ENCODE measurements at places on chromosomes 2 and 18.

DNA sequence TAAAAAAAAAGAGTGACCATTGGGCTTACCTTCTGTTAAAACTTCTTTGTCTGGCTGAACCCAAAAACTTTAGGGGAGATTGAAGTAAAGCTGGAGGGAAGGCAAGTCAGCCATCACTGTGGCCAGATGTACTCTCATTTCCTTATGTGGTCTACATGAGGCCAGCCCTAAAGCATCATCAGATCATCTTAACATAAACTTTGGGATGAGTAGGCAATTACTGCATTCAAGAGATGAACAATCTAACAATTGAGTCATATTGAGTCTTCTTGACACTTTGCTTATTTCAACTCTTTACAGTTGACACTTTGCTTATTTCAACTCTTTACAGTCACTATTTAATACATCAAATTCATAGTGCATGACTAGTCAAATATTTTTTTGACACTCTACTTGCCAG is 155.6 kb downstream of the QPCT start:
- DNase-seq = no peak

GRCh38 chr2:230891509-230891908 is 26.8 kb downstream of the ITM2C start:
- DNase-seq = no peak

- DNase-seq = no peak
Measured at GRCh38 chr2:47109680-47110079, 45.4 kb downstream of the STPG4 start.

- peak; percentile 80 for DNase-seq
Measured at GRCh38 chr2:177332026-177332991, 60.3 kb upstream of the AGPS start.

DNA sequence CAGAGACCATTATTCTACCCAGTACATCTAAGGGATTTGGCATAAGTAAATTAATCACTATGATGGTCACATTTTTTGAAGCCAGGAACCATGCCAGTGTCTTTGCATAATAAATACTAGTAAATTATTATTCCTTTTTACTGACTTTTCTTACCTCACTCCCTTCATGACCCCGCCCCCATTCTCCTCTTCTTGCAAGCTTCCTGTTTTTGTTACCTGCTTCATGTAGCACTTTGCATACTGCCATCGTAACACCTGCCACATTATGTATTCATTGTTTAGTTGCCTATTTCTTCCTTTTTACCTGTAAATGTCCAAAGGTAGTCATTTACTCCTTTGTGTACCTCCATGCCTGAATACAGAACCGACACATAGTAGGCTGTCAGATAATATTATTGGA is 309.5 kb downstream of the KIAA1328 start:
- no peak for DNase-seq

- DNase-seq = no peak
Measured at GRCh38 chr18:62490967-62491695, 31.7 kb upstream of the ZCCHC2 start.

DNA sequence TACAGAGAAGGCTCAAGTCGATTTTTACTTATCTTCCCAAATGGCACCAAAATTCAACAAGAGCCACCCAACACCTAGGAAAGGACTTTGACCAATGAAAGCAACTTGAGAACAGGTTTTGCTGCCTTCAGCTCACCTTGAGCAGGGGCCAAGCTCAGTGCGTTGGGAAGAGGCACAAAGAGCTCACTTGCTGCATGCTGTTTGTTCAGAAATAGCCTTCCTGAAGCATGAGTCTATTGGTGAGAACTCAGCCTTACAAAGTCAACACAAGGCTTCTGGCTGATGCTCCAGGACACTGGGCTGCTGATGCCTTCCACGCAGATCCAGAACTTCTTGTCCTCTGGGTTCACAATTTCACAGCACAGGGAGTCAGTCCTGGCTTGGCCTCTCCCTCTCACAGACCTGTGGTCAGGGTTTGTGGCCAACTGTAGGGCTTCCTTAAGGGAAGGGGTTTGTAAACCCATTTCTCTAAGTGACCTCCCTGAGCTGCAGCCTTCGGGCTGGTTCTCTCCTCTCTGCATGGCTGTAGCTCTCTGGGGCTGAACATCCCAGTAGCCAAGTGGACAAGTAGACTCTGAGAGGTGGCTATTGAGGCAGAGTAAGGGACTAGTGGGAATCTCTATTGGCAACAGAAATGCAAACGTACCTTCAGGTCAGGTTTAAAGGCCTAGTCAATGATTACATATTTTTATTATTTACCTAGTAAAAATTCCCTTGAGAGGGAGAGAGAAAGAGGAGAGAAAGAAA is 124.7 kb upstream of the GATA6 start:
- no peak for DNase-seq

DNA sequence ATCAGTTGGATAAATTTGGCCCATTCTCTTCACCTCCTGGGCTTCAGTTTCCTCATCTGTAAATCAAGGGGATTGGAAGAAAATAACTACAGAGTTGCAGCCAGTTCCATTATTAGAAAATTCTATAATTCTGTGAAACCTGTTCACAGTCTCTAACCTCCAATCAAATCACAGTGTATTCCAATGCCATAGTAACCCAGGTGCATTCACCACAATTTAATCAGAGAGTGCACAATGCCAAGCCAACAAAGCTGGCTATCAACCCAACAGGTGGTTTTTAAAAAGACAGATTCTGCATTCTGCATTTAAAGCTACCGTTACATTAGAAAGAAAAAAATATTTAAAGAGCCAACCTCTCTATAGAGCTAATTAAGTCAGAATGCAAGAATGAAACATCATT is 308.6 kb downstream of the RNF144A start:
- DNase-seq = no peak

GRCh38 chr2:234426616-234427015 is 70.3 kb downstream of the ARL4C start:
- DNase-seq = no peak

DNA sequence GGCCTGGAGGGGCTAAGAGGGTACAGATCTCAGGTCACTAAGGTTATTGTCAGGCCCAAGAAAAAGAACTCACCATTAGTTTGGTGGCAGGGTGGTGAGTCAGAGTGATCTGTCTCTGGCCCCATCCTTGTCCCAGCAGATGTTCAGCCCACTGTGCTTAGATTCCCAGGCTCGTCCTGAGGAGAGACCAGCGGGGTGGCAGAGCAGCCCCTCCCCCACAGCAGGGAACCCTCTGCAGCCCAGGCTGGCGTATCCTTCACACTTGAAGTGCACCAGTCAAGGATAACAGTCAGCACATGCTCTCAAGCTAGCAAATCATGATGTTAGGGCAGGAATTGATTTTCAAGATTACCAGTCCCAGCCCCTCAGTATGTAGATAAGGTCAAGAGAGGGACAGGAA is 43.1 kb downstream of the TMEM185B start:
- DNase-seq = no peak

DNA sequence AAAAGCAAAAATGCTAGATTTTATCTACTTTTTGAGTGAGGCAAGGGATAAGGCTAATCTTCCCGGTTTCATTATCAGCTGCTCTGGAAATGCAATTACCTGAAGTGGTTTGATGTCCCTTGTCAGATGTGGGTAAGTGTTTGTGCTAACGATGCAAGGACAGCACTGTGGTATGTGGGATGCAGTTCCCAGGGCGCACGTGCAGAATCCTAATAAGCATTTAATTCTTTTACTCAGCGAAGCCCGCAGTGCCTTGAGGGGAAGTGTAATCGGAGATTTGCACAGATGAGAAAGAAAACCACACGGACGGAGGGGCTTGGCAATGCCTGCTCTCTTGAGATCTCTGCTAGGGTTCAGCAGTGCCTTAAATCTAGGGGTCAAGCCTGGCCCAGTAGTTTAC is 108.5 kb upstream of the LYPD6 start:
- peak; percentile 85 for DNase-seq

GRCh38 chr2:157245846-157246764 is 11.4 kb upstream of the GALNT5 start:
- DNase-seq = no peak

- no peak for DNase-seq
Measured at GRCh38 chr18:23825496-23825895, 136.2 kb downstream of the LAMA3 start.

- no peak for DNase-seq
Measured at GRCh38 chr2:15818881-15819280, 121.5 kb upstream of the MYCN start.

GRCh38 chr2:37168217-37168981 is 11.6 kb upstream of the EIF2AK2 start:
- DNase-seq = no peak

GRCh38 chr2:197137231-197137630 is 173.3 kb downstream of the ANKRD44 start:
- no peak for DNase-seq

- no peak for DNase-seq
Measured at GRCh38 chr18:51171223-51171622, 26.3 kb downstream of the MEX3C start.

DNA sequence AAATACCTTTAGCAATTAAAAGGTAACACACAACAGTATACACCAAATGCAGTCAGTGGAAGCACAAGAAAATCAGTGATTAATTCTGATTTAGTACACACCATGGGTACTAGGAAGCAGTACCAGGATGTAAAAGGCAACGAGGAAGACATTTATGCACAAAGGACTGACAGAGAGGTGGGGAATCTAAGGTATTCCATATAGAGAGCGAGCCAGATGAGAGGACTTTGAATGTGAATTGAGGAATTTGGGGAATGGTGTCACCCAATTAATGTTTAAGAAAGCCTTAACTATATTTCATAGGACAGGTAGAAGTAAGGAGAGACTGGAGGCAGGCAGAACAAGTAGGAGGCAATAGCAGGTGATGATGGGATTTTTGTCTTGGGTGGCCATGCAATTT is 11.7 kb downstream of the CPS1 start:
- DNase-seq = no peak

- no peak for DNase-seq
Measured at GRCh38 chr2:157052685-157053224, 204.8 kb upstream of the GALNT5 start.

DNA sequence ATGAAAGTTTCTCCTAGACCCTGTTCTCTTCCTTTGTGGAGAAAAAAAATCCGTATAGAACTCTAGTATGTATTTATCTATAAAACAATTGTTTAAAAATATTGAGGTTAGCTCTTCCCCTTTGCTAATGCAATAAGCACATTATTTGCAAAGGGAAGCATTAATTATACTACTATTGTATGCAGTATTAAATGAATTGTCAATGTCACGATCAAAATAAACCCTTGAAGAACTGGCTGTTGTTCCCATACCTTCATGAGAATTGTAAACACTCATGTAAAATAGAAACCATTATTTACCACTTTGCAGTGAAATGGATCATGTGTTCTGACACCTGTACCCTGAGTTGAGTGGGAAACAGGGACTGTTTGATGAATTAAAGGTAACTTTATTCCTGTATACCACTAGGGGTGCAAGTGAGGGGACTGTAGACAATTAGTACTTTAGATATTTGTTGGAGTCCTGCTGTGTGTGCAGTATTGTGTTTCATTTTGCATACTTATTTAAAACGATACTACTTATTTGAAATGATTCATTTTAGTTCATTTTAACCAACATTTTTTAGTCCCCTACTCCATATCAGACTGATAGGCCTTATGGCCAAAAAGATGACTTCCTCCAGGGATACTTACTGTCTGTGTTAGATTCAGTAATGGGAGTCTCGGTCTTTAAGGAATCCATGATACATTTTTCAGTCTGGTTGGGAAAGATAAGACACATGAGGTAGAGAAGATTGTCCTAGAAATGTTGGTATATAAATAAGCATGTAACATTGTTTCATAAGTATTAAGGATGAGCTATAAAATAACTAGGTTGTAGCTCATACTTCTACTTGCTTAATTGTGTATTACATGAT is 7.9 kb downstream of the PKP4 start:
- no peak for DNase-seq

GRCh38 chr2:173280853-173281252 is 73.8 kb upstream of the CDCA7 start:
- DNase-seq = no peak

DNA sequence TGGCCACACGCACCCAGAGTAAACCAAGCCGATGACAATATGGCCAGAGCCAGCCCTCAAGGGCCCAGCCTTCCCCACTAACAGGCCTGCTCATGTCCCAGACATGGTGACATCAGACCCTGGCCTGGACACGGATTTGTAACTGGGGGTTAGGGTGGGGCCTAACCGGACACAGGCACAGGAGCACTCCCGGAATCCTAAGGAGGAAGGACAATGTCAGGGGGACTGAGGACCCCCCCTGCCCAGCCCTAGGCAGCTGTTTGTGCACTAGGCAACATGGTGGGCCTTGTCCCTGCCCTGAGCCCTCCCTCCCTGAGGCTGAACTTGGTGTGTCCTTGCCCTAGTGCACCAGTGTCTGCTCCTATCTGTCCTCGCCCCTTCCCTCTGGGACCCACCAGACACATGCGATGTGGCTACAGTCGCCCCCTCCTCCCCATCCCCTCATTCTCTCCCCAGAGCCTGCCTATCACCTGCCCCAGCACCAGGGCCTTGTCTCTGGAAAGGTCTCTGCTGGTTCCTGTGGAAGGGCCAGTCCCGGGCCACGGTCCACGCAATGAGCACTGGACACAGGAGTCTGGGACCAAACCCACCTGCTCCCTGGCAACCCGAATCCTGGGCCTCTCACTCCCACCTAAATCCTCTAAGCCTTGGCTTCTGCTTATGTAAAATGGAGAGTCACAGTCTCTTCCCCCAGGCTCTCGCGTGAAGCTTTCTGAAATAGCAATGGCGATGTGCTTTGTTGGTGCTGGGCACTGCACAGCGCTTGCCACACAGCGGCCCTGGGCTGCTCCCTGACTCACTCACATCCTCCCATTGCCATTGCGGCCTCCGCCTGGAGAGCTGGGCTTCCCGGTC is 76.5 kb upstream of the RAB6C start:
- no peak for DNase-seq

- DNase-seq = no peak
Measured at GRCh38 chr2:43518181-43518580, 77.7 kb downstream of the THADA start.

GRCh38 chr2:11842336-11842735 is 95.9 kb downstream of the LPIN1 start:
- DNase-seq = no peak

GRCh38 chr2:207083361-207084110 is 82.2 kb downstream of the KLF7 start:
- DNase-seq = no peak

- DNase-seq = no peak
Measured at GRCh38 chr2:219003979-219004378, 10.8 kb upstream of the CRYBA2 start.

DNA sequence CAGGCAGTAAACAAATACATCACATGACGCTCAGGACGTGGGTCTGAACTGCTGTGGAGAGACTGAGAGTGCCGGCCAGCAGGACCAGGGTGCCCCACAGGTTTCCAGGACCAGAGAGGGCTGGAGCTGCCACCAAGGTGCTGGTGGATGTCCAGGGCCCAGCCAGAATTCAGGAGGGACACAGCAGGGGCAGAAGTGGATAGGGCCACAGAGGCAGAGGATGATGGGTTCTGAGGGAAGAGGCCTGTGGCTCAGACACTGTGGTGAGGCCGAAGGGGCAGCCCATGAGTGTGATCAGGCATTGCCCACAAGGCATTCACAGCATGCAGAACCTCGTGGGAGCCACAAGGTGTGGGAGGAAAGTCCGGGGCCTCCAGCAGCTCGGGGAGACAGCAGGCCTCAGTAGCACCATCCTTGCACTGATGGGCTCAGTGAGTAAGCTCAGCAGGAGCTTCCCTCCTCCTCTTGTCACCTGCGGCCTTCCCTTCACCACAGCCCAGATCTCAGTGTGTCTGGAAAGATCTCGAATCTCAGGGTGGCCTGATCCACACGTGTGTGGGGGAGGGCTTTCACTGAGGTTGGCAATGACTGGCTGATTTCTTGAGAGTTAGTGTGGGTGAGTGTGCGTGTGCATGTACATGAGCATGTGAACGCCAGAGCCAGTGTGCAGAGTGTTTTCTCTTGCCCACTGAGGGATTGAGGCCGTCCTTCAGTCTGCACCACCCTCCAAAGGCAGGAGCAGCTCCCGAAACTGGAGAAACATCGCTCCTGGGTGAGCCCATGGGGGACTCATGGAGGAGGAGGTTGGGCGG is 181.8 kb upstream of the RAB6C start:
- DNase-seq = no peak

Measured in spinal cord (tissue), 10 donors.